ENCODE measurements at places on chromosomes 5 and 9. TPM values are rescaled to one million over a fixed set of nuclear protein-coding genes. Genes with fewer than 3 reads are reported as not detected.

- H3K4me1 ChIP-seq = peaks cover 62% of the 10 kb centered on the region
- DNase-seq = no peak
- peak overlapping the region; percentile 89 for H3K27ac ChIP-seq
- peaks cover 30% of the 10 kb centered on the region for H3K36me3 ChIP-seq
- H3K27me3 ChIP-seq = no peaks in the 10 kb centered on the region
- no peak overlapping the region for H3K4me3 ChIP-seq
Measured at GRCh38 chr9:715300-715699, 126.2 kb upstream of the DMRT1 start.

DNA sequence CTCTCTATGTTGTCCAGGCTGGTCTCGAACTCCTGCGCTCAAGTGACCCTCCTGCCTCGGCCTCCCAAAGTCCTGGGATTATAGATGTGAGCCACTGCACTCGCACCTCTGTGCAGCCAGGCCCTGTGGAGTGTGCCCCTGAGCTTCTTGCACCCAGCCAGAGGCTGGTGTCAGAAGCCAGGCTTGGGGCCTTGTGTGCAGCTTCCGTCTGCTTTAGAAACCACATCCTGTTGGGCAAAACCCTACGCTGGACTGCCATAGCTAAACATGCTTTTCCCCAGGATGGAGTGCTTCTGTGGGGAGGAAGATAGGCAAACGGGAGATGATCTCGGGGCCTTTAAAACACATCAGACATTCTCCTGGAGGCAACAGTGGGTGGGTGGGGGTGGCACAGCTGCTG lies 40.1 kb downstream of the PRRT1B start:
- H3K4me3 ChIP-seq = no peak overlapping the region
- no peak overlapping the region for H3K27ac ChIP-seq
- peaks cover 17% of the 10 kb centered on the region for H3K36me3 ChIP-seq

DNA sequence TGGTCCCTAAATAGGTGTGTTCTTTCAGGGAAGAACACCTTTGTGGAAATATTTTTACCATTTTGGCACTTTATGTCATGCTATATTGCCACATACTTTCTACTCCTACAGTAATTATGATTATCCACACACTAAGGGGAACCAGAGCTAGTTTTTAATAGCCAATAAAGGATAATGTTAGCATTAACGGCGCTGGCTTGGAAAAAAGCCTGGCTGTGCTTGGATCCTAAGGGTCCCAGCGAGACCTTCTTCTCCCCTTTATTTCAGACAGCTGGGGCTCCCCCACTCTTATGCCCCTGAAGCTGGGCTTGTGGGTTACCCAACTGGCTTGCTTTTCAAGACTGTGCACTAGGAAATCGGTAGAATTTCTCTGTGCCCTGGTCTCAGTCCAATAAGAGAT lies 158.5 kb upstream of the NFIL3 start:
- no peak for DNase-seq
- no peak overlapping the region for H3K4me3 ChIP-seq
- H3K4me1 ChIP-seq = no peaks in the 10 kb centered on the region
- no peaks in the 10 kb centered on the region for H3K27me3 ChIP-seq

DNA sequence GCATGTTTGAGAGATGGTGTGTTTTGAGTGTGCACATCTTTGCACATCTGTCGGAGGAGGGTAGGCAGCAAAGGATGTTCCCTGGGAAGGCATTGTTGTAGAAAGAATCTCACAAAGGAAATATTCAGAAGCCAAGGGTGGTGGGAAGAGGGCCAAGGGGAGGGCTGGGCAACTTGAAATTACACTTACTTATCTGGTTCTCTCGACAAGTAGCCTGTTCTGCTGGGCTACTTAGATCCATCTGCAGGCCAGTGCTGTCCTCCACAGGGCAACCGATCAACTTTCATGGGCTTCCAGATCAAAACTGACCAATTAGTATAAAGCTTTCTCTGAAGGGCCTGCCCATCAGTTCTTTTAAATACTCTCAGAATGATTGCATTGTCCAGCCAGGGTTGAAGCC lies 495.2 kb downstream of the GADD45G start:
- DNase-seq = no peak
- H3K4me3 ChIP-seq = no peak overlapping the region
- H3K27ac ChIP-seq = no peak overlapping the region
- peaks cover 6% of the 10 kb centered on the region for H3K4me1 ChIP-seq
- no peaks in the 10 kb centered on the region for H3K36me3 ChIP-seq

SLC34A3 gene
- total RNA-seq = 0.27 TPM
